ENCODE measurements at places on chromosomes 3 and 15.

GRCh38 chr3:111700054-111700453 is 104.9 kb upstream of the ZBED2 start:
- H3K27me3 ChIP-seq, result no peaks in the 10 kb centered on the region
- H3K27ac ChIP-seq, result no peak overlapping the region
- no peak for DNase-seq
- no peaks in the 10 kb centered on the region for H3K36me3 ChIP-seq

DNA sequence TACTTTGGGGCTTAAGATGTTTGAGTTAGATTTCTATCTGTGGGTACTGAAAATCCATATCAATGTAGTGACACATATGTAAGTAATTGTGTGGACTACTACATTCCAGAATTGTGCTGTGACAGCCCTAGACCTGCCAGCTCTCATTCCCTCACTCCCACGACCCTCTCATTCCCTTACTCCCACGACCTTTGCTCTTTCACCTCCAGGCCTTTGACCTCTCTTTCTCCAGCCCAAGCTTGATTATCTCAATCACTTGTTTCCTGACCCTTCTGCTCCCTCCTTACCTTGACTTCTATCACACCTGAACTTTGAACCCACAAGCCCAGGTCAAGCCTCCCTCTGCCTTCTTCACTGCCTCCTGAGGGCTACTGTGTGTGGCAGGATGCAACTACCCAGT is 3.6 kb upstream of the RUVBL1 start:
- H3K4me1 ChIP-seq, result no peaks in the 10 kb centered on the region
- H3K36me3 ChIP-seq, result no peaks in the 10 kb centered on the region
- no peak for DNase-seq
- H3K4me3 ChIP-seq, result no peak overlapping the region
- no peaks in the 10 kb centered on the region for H3K27me3 ChIP-seq

DNA sequence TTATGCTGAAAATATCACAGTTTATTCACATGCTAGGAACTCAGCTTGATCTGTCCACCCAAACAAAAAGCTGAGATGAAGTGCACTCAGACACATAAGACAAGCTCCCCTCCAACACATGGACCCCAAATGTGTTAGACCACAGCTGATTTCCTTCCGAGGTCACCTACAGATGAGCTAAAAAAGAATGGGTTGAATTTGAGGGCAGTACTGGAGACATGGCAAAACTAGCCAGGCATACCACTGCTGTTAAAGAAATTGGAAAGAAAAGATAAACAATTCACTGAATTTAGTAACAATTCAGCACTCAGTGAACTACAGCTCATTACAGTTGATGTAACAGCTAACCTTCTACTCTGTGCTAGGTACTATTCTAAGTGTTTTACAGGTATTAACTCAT is 15.5 kb downstream of the PARP9 start:
- no peak overlapping the region for H3K4me3 ChIP-seq
- no peaks in the 10 kb centered on the region for H3K4me1 ChIP-seq
- no peaks in the 10 kb centered on the region for H3K36me3 ChIP-seq
- no peaks in the 10 kb centered on the region for H3K27me3 ChIP-seq

- no peaks in the 10 kb centered on the region for H3K27me3 ChIP-seq
- DNase-seq, result no peak
- no peak overlapping the region for H3K4me3 ChIP-seq
- H3K27ac ChIP-seq, result no peak overlapping the region
Observed at GRCh38 chr3:186515125-186515524, 29.1 kb downstream of the CRYGS start.

DNA sequence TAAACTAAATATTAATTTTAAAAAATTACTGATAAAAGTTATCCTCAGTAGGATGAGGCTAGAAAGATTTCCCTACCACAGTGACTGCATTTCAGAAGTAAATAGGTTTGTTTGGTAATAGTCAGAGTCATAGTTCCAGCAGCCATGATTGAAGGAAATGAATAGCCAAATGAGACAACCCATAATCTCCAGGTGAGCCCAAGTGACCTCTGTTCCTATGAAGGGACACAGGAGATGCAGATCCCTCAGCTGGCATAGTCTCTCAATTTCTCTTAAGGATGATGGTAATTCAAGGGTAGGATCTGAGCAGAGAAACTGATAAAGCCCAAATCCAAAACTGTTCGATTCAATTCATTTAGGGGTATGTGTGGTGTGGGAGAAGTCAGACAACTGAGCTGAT is 461.8 kb downstream of the RAP2B start:
- H3K27me3 ChIP-seq, result no peaks in the 10 kb centered on the region
- no peak for DNase-seq
- H3K4me1 ChIP-seq, result no peaks in the 10 kb centered on the region
- no peaks in the 10 kb centered on the region for H3K36me3 ChIP-seq
- no peak overlapping the region for H3K4me3 ChIP-seq

Measured in iPS DF 6.9 (cell line).